NCI-H524 treated with DMSO at 0.1 percent for 48 hours (cell line): ENCODE measurements at places on chromosomes 5 and 9.

DNA sequence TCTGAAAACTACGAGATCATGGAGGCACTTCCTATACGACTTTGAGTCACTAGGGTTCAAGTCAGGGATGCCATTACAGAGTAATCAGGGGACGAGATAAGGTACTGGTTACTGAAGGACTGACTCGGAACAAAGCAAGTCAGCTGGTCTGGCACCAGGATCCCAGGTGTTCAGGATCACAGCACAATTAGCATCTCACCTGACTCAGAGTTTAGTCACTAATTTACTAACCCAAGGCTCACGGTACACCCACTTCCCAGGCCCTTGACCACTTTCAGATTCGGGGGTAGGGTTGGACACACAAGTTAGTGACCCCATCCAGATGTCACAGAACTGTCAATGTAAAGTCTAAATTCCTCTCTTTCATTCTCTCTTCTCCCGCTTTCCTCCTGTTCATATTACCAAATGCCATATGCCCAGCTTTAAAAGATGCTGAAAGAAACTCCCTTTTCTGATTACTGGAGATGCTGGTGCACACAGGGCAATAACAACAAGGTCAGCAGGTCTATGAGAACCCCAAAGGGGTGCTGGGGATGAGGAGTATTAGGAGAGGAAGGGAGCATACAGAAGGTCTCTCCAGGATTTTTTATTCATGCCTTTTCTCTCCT lies 657.8 kb downstream of the TLE1 start:
- no peak for DNase-seq

GRCh38 chr9:113622600-113623400 lies 159.3 kb downstream of the RGS3 start:
- DNase-seq, result no peak

GRCh38 chr9:121778252-121779225 lies 127.1 kb downstream of the DAB2IP start:
- no peak for DNase-seq

DNA sequence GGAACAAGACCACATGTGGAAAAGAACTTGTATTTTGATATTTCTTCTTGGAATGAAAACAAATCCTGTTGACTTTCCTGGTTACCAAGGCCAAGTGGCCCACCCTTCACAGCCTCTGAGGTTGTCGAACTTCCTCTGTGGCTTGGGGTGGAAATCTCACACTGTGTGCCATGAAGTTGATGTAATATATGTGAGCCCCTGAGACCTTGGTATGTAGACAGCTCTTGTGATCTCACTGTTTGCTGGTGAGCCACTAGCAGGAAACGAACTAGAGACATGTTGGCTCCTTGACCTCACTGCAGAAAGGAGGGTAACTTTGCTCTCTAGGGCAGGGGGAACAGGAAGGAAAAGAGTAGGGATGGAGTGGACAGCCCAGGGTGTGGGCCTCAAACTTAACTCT lies 159.4 kb downstream of the ARHGAP26 start:
- no peak for DNase-seq

DNA sequence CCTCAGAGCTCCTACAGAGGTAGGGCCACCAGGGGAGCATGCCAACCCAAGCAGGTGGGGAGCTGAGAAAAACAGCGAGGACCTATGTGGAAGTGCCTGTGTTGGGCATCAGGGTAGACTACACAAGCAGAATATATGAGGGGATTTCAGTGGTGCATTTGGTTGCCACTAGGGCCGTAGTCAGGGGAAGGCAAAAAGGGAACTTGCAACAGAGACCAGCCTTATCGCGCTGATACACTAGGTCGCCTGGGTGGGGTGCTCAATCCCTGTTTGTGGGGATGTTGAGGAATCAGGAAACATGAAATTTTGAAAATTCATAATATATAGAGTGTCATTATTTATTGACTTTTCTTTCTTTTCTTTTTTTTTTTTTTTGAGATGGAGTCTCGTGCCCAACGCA lies 370.9 kb upstream of the PRR16 start:
- DNase-seq, result no peak

DNA sequence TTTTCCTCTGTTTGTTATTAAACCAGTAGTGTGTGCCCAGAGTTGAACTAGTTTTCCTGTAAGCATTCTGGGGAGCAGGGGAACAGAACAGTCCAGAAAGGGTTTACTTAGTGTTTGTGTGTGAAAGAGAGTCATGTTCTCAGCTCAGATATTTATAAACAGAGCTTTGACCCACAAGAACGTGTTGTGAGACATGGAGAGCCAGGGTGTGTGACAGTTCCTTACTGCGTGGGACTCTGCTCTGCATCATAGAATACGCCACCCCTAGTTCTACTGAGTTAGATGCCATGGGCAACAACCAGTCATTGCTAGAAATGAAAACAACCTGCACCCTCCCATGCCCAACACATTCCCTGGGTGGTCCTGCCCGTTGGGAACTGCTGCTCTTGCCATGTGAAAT lies 330.7 kb downstream of the NDUFS4 start:
- DNase-seq, result no peak

- no peak for DNase-seq
These were observed 22.5 kb downstream of the MUSK start for GRCh38 chr9:110691002-110691549.

DNA sequence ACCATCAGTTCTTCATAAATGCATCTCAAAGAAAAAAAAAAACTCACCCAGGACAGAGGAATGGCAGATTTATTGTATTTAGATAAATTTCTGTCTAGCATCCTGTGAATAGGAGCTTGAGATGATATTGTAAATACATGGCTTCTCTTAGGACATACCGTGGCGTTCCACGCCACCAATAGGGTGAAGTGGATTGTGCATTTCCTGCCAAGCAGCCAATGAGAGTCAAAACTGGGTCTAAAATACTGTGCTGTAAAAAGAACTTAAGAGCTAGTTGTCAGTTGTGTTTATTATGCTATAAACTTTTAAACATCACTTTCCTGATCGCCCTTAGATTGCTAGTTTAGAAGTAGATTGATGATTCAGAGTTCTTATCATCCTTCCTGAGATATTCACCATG lies 20.9 kb upstream of the TRPM6 start:
- DNase-seq, result no peak

DNA sequence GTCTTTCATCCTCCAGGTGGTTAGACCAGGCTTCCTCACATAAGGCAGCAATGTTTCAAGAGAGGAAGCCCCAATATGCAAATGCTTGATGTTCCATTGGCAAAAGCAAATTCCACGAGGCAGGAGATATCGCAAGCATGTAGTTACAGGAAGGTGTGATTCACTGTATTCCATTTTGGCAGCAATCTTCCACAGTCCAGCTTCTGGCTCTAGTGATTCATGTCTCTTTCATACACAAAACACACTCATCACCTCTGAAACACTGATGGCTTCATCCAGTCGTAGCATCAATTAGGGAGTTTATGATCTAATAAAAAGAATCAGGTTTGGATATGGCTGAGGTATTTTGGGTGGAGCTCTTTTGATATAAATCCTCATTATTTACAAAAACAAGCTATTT lies 552.2 kb upstream of the RIOK2 start:
- no peak for DNase-seq

- DNase-seq, result no peak
These were observed 184.0 kb downstream of the GOLPH3 start for GRCh38 chr5:31990081-31990650.

- no peak for DNase-seq
These were observed 85.2 kb downstream of the SLC44A1 start for GRCh38 chr9:105329719-105330062.

DNA sequence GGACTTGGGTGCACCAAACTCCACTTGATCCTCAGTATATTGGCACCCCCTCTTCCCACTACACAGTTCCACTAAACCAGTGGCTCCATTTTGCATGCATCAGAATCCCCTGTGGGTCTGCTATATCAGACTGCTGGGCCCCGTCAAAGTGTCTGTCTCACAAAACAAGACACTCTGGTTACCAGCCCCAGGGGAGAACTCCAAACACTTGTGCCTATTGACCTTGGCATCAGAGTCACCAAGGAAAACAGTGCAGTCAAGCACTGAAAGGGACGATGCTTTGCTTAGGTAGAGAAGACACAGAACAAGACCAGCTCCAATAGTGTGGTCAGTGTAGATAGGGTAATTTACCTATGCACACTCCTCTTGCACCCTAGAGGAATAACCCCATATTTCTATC lies 205.8 kb upstream of the RAI14 start:
- no peak for DNase-seq

DNA sequence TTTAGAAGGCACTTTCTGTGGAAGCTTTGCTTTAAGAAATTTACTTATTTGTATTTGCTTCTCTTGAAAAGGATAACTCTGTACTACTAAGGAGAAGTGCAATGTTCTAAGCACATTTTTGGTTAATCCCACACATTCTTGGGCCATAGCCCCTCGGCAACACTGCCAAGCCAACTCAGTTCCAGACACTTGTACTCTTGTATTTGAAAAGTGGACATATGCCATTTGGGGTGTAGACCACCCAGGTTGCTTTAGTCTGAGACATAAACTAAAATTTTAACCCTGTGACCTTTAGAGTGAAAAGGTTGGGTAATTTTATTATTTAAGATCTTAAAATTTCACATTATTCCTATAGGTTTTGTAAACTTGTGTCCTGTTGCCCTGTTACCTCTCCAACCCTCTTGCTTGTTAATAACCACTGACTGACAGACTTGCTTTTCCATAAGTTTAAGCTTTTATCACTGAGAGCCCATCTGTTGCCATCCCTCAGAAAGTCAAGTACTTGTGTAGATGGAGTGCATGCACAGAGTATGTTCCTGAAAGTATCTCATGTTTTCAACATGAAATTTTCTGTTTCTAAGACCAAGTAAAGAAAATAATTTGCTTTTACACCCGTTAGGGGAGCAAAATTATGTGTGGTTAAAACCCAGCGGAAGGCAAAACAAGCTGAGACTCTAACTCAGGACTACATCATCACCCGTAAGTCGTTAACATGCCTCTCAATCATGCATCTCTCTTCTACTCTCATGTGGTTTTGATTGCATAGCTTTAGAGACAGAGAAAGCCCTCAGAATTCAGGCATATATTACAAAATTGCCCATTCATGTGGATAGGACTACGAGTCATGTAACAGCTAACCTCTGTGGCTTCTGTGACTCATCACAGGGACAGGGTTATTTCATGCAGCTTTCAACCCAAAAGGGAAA lies 117.3 kb downstream of the GDNF start:
- DNase-seq, result peak; percentile 96

- DNase-seq, result no peak
These were observed 56.2 kb upstream of the CKS2 start for GRCh38 chr9:89254773-89255125.

- no peak for DNase-seq
These were observed 69.0 kb downstream of the MTAP start for GRCh38 chr9:21871256-21871975.

GRCh38 chr5:91884036-91884435 lies 500.9 kb upstream of the ARRDC3 start:
- DNase-seq, result no peak

DNA sequence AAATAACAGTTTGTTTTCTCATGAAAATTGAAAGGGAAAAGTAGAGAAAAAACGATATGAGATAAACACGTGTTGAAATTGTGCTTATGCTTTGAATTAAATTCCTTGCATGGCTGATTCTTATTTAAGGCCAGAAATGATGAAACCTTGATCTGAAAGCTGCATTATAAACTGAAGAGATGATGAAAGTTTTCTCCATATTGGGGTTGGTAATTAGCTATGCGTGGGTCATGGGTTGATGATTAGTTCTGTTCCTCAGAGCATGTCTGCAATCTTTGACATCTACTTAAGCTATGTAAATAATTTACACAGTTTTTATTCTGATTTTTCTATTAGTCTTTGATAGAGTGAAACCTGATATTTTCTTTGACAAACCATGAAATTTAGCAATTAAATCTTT lies 264.1 kb downstream of the CD180 start:
- no peak for DNase-seq

- no peak for DNase-seq
These were observed 103.2 kb downstream of the PDE4D start for GRCh38 chr5:59790376-59790775.

GRCh38 chr5:9447691-9448090 lies 98.2 kb downstream of the SEMA5A start:
- DNase-seq, result no peak

GRCh38 chr5:76114179-76114851 lies 31.1 kb downstream of the SV2C start:
- DNase-seq, result no peak

- no peak for DNase-seq
These were observed 92.6 kb downstream of the TENT4A start for GRCh38 chr5:6805841-6806240.

- DNase-seq, result no peak
These were observed 88.9 kb downstream of the PCDH1 start for GRCh38 chr5:141789330-141789729.

GRCh38 chr5:149027636-149028035 lies 35.2 kb downstream of the SH3TC2 start:
- no peak for DNase-seq

DNA sequence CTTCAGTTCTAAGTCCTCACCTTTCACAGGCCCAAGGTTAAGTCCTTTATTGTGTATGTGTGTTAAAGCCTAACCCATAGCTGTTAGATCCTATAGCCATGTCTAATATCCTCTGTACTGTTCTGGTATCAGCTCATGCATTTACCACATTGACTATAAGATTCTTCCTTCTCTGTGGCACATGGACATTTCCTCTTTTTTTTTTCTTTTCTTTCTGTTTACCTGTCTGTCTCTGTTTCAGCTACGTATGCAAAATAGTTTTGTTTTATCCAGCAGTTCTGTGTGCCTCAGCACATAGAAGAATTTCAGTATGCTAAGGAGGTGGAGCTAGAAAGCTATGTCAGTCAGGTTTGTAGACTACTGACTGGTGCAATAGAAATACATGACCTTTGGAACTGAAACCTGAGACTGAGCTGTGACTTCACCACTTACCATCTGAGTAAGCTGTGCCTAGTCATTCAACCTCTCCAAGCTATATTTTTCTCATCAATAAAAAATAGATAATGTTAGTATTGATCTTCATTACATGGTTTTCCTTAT lies 155.6 kb upstream of the VLDLR start:
- DNase-seq, result no peak

- no peak for DNase-seq
These were observed 822.6 kb downstream of the TLE1 start for GRCh38 chr9:80866576-80867227.

- no peak for DNase-seq
These were observed 3.8 kb downstream of the SRD5A1 start for GRCh38 chr5:6637022-6637421.

GRCh38 chr5:137735555-137736284 lies at the start of gene KLHL3:
Gene KLHL3, minus strand, starts transcription at chr5:137736089. Its CDS starts 443 bp downstream, at chr5:137735646.
- DNase-seq, result no peak

GRCh38 chr5:100299261-100299660 lies 235.9 kb upstream of the FAM174A start:
- no peak for DNase-seq

DNA sequence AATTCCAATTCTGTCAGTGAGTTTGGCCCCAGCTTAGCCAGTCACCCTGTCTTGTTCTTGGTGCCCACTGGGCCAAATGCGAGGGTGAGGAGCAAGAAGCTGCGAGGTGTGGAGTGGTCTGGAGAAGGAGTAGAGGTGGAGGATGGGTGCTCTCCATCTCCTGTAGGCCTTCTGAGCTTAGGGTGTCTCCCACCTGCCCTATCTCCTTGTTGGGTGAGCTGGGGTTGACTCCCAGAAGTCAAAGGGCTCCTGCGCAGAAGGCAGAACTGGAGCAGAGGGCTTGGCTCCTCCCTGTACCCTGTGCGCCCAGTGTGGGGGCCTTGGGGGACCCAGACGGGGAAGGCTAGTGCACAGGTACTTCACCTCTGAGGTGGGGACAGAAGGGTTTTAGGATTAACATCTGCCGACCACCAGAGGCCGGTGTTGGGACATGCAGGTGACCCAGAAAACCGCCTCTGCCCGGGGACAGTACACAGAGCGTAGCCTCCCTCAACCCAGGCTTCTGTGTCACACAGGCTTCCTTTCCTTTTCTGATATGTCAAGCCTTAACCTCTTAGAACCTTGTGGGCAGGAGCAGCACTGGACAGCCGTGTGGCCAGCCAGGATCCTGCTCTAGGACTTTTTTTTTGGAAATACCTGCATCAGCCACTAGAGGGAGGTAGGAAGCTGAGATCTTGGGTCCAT lies 16.9 kb downstream of the IL5 start:
- DNase-seq, result peak; percentile 11
